ENCODE measurements at places on chromosomes 3 and 15.

DNA sequence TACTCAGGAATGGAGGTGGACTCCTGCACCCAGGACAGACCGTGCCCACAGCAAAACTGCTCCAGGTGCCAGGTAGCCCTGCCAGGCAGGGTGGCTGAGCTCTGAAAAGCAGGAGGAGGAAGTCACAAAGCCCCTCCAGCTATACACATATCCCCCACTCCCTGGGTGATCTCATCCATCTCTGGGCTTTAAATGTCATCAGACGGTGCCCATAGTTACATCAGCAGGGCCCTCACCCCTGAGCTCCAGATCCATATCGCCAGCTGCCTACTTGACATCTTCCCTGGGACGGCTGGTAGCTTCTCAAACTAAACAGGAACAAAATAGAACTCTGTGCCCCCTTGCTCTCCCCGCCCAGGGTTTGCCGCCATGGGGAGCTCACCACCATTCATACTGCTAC is 87.7 kb downstream of the MEGF11 start:
- DNase-seq, result no peak

DNA sequence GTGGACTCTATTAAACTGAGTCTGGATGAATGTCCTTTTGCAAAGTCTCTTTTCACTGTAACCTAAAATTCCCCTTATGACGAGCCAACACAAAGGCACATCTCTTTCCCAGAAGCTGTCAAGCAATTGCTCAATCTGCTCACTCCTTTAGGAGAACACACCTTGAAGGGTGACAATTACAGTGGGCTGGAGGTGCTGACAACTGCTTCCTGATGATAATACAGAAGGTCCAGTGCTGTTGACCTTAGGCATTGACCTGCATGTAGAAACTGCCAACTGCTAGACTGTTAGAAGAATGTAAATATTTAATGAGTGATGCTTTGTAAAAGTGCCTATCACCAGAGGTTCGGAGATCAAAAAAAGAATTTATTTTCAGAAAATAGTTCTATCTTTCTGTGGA is 757.7 kb downstream of the GRM7 start:
- DNase-seq, result no peak

DNA sequence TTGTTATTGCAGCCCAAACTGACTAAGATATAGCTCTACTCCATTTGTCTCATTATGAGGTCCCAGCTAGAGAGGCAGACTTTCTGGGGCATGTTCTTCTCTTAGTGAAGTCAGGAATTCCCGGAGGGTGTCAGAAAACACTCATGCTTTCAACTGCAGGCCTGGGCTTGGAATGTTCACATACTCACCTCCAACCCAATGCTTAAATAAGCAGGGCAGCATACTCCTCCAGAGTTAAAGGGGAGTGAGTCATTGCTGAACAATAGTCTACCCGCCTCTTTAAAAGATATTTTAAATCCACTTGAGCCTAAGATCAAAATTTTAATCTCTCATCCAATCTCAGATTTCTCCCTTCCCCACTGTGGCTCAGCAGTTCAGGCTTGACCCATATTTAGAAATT is 167.8 kb upstream of the DPH6 start:
- DNase-seq, result no peak

DNA sequence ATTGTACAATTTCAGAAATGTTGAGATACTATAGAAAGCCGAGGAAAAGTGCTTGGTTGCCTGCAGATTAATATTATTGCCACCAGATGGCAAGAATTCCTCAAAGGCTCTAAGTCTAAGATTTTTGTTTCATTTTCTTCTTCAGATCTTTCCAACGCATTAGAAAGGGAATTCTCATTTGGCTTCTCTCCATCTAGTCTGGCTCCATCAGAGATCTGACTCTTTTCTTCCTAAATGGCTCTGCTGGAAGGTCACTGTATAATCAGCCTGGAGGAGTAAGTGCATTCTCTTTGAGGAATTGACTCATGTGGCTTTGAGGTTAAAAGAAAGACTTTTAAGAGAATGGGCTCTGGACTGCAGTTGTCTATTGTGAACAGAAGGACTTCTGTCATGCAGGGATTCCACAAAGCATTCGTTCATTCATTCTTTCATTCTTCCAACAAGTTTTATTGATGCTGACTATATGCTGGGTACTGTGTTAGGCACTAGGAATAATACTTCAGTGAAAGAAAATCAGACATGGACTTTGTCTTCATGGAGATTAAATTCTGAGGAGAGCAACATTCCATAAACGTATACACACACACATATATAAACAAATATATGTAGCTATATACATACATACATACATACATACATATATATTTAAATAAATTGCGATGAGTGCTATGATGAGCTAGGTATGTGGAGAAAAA is 55.3 kb downstream of the SLC28A2 start:
- no peak for DNase-seq
